ENCODE measurements at places on chromosomes 7 and 10.

DNA sequence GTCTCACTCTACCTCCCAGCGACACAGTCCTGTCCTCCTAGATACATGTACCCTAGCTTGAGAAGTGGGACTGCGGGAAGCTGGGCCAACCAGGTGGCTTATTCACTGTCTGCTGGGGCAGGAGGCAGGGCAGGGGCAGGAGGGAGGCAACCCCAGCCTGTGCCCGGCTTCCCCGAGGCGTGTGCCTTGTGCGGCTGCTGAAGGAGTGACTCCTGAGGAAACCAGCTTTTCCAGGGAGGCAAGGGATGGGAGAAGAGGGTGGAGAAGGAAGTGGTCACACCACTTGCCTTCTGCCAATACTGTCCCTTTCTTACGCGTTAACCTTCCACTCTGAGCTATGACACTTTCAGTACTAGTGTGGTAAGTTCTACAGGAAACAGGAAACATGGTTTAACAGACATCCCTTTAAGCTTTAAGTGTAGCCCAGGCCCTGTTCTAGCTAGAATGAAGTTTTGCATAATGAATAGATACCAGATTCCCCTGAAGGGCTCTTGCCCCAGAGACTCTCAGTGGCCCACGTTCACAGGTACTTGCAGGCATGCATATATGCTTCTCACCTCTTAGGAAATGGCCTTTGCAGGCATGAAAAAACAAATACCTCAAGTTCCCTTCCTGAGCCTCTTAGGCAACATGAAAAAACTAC is 40.6 kb downstream of the SYPL1 start:
- DNase-seq = peak; percentile 7

DNA sequence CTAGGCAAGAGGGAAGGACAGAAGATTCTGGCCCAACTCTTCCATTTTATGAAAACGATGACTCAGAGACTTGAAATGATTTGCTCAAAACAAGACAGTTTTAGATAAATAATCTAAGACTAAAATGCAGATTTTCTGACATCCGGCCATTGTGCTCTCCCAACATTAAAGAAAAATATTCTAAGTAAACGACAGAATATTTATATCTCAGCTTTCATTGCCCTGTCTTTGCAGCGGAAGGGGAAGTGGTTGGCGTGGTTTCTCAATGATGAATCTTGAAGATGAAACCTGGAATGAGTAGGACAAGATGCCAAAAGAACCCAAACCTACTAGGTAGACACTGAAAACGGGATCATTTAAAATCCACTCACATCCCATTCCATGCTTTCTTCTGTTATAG is 28.9 kb upstream of the NPY start:
- no peak for DNase-seq

GRCh38 chr7:87316097-87316700 is 29.3 kb upstream of the CROT start:
- no peak for DNase-seq

DNA sequence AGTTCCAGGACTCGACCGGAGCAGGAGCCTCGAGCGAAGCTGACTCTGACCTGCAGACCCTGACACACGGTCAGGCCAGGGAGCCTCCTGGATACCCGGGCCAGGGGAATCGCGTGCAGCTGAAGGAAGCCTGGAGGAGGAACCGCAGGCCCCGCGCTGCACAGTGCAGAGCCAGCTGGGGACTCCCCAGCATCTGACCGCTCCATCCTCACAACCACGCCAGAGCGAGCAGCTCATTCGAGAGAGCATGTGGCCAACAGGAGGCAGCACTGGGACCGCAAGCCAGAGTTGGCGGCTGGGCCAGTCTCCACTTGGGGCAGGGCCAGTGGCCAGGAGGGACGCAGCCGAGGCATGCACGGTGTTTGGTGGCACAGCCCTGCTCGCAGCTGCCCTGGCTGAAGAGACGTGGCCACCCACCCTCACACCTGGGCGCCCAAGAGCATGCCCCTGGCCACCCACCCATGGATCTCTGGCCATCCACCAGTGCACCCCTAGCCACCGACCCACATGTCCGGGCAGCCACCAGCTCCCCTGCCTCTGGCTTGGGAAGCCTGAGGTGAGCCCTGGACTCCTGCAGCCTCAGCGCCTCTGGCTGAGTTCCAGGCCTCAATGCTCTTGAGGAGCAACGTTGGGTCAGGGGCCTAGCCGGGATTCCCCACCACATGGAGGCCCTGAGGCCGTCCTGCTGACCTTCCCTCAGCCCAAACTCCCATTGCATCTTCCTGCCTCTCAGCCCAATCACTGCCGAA is 213.9 kb downstream of the ELFN1 start:
- no peak for DNase-seq

- DNase-seq = no peak
Measured at GRCh38 chr7:12757443-12757842, 70.0 kb downstream of the ARL4A start.
